GM12878 (cell line): ENCODE measurements at places on chromosomes 1 and 21.

GRCh38 chr1:28091043-28091781, 2.8 kb upstream of the EYA3 start:
- peak; percentile 65 for DNase-seq

GRCh38 chr1:5404412-5405203, 587.6 kb downstream of the NPHP4 start:
- DNase-seq = no peak

- peak; percentile 11 for DNase-seq
Measured at GRCh38 chr21:15826147-15826780, 96.5 kb downstream of the USP25 start.

- no peak for DNase-seq
Measured at GRCh38 chr1:230907472-230908205, 39.3 kb upstream of the C1orf198 start.

- DNase-seq = no peak
Measured at GRCh38 chr1:89166705-89167104, 9.1 kb downstream of the GBP7 start.
